ENCODE measurements at places on chromosomes 3 and 15. TPM values are rescaled to one million over a fixed set of nuclear protein-coding genes. Genes with fewer than 3 reads are reported as not detected.

The TMEM212 gene
- polyA plus RNA-seq = not detected

GRCh38 chr3:173745952-173746682 is 348.6 kb downstream of the NLGN1 start:
- no peak for DNase-seq

- DNase-seq = no peak
These were observed 3.6 kb downstream of the TRA2B start for GRCh38 chr3:185934174-185934557.

GRCh38 chr3:134001251-134001650 is 28.5 kb downstream of the SLCO2A1 start:
- DNase-seq = no peak

GRCh38 chr3:11718637-11719405 is 75.1 kb upstream of the VGLL4 start:
- DNase-seq = peak; percentile 7

- DNase-seq = peak; percentile 93
These were observed 112.8 kb upstream of the MEF2A start for GRCh38 chr15:99452728-99453636.
